ENCODE measurements at places on chromosomes 2 and 18.

GRCh38 chr2:107719836-107720235, 106.9 kb upstream of the RGPD4 start:
- DNase-seq: no peak

DNA sequence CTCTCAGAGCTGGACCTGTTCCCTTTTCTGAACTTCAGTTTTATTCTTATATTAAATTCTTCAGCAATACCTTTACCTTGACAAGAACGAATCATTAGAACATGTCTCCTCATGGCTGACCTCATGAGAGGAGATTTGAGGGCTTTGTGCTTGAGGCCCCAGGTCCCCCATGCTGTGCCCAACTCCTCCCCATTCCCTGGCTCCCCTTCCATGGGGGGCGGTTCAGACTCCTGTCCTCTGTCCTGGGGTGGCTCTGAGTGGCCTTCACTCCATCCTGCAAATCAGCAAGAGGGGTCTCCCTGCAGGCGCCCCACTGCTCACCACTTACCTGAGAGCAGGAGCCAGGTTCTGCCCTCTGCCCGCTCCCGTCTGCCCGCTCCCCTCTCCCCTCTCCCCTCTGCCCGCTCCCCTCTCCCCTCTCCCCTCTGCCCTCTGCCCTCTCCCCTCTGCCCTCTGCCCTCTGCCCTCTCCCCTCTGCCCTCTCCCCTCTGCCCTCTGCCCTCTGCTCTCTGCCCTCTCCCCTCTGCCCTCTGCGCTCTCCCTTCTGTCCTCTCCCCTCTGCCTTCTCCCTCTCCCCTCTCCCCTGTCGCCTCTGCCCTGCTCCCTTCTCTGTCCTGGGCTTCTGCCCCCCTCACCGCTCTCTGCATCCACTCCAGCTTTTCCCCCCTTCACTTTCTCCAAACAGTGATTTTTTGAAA, 98.7 kb upstream of the ALKAL2 start:
- DNase-seq: no peak

- DNase-seq: no peak
Observed at GRCh38 chr18:63619661-63620060, 24.4 kb downstream of the SERPINB4 start.

- no peak for DNase-seq
Observed at GRCh38 chr2:104850361-104851290, 3.3 kb upstream of the POU3F3 start.

- no peak for DNase-seq
Observed at GRCh38 chr18:10476338-10476791, 21.9 kb downstream of the APCDD1 start.

- DNase-seq: no peak
Observed at GRCh38 chr18:59141294-59142068, 1.8 kb downstream of the SEC11C start.

DNA sequence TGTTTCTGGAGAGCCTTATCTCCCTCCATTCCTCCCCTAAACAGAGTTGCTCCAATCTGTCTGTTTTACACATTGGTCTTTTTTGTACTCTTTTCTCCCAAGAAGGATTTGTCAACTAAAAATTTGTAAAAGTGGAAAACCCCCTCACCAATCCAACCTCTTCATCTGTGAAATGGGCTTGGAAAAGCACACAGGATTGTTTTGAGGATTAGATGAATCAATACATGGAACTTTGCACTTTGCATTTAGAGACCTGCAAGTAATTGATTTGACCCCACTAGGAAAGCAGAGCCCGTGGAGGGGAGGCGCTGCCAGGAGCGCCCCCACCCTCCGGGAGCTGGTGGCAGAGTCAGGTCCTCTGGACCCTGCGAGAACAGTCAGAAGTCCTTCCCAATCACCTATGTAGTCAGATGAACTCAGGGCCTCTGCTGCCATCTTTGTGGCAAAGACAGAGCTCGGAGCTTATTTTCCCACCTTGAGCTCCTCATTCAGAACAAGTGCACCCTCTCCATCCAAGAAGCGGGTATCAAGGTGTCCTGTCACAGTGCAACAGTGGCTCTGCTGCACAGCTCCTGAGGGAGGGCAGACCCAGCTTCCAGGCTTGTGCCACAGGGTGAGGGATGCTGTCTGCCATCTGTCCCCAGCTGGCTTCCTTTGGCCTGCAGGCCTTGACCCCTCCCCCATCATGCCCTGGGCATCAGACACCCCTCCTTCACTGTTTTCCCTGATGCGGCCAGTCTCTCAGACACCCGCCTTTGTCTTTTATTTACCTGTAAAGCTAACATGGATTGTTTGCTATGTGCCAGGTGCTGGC, 1.7 kb upstream of the TMEM185B start:
- no peak for DNase-seq

DNA sequence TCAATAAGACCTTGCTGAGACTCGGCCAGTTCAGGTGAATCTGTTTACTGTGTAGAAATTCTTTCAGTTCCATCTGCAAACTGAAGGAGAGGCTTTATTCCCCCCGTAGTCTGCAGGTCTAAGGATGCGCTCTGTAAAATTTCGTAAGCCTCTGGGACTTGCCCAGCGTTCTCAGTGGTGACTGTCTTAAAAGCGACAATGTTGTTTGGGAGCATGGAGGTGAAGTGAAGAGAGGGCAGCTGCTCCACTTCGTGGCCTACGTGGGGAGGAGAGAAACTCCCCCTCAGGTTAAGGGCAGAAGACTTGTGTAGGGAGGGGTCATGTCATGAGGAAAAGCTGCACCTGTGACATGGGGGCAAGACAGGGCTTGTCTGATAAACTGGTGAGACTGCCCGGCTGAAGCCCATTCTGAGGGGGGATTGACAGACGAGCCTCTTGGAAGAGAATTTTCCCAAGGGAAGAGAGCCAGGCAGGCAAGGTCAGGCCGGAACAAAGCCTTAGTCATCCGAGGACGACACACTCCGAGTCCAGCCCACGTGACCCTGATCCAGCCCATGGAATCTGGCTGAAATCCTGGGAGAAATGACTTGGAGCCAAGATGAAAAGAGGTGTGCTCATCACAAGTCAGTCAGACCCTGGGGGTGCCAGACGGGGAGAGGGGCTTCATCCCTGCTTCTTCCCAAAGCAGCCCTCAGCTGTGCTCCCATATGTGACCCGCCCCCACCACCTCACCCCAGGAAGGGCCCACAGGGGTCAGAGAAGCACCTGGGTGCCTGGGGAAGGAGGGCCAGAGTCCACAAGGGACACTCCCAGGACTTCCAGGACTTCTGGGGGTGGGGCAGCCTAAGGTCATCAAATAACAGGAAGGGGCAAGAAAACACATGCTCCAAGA, 88.5 kb upstream of the SH3BP4 start:
- no peak for DNase-seq

DNA sequence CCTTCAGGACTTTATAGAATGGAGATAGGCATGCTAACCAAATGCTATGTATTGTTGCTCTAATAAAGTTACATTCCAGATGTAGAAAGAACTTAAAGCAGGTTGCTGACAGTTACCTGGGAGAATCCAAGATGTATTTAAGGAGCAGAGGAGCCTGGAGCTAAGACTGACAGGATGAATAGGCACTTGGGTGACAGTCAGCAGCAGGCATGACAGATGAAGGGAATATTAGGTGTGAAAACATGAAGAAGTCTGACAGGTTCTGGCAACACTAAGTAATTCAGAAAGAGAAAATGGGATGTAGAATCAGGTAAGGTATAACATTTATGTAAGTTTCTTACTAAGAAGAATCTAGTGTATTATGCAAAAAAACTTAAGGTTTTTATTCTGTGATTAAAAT, 232.0 kb downstream of the DSC3 start:
- DNase-seq: no peak

DNA sequence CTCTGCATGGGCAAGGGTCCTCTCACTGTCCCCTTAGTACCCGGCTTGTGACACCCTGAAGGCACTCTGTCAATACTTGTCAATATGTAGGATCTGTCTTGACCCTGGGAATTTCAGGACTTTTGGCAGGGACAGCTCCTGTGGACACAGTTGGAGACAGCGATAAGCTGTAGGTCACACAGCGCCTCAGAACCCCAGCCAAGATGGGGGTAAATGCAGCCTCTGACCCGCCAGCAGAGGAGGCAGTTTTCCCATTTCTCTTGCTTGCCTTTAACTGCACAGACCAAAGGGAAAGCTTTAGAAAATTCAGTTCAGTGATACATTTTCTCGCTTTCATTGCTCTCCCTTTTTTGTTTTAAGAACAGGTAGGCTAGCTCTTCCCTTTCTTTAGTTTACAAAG, 54.8 kb upstream of the KLHL29 start:
- DNase-seq: no peak

DNA sequence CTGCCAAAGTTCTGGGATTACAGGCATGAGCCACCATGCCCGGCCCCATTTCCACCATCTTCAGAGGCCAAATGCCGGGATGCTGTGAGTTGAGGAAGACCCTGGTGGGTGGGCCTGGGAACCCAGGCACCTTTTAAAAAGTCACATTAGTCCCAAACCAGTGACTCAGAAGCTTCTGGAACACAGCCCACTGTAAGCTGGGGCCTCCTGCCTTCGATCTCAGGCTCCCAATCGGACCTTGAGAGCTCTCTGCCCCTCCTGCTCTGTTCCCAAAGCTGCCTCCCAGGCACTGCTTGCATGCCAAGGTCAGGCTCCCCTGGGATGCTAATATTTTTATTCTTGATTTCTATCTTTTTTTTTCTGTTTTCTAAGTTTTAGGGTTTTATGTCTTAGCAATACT, 4.2 kb downstream of the ADCY3 start:
- DNase-seq: no peak

DNA sequence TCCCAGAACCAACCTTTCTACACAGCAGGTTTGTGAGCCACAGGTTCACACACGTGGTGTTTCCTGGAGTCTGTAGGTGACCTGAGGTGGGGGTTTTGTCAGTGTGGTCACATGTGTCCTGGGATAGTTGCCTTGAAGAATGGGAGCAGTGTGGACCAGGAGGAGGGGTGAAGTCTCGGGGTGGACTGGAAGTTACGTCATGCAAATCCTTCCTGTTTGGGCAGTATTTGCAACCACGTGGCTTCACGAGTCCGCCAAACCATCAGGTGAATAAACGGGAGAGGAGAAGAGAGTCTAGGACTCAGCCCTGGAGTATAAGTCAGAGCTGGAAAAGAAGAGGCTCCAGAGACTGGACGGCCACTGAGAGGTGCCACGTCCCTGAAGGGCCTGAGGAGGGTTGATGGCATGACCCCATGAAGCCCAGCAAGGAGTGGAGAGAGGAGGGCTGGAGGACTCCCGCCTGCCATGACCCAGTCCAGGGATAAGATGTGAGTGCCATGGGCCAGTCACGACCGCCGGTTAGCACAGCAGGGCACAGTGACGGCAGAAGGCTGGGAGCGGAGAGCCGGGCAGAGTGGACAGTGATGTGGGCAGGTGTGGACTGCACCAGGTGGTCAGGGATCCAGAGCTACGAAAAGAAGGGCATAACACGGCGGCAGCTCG, 16.5 kb downstream of the LPIN1 start:
- DNase-seq: no peak

DNA sequence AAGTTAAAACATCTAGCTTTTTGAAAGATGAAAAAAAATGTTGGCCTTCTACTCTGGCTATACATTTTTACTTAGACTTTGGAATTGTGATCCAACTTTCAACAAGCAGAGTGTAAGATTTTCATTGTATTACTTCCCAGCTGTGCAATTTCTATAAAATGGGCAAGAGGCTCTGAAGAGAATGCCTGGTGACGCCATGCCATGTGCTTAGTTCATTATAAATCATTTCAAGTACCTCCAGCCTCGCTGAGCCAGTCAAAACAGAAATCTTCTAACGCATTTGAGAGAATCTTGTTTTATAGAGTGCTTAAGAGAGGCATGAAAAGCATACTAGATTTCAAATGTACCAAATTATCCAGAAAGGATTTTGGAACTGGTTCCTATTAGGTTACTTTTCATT, 10.1 kb upstream of the STK17B start:
- DNase-seq: no peak

DNA sequence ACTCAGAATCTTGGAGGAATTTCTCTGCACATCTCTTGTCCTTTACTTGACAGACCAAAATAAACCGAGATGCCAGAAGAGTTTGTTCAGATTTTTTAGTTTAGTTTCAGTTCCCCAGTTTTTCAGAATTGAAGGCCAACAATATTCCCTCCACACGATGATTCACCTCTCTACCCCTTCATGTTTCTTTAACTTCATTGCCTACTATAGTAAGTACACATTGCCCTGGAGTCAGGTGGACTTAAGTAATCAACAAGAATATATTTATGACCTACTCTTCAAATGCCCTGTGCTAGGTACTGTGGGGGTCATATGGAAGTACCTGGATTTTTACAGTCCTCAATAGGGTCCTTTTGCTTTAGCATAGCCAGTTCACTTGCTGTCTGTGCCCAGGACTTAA, 79.6 kb upstream of the CTLA4 start:
- no peak for DNase-seq

GRCh38 chr2:42794271-42795046, 2.1 kb upstream of the HAAO start:
- no peak for DNase-seq

- DNase-seq: no peak
Observed at GRCh38 chr2:222656526-222657446, 894 bp upstream of the FARSB start.

DNA sequence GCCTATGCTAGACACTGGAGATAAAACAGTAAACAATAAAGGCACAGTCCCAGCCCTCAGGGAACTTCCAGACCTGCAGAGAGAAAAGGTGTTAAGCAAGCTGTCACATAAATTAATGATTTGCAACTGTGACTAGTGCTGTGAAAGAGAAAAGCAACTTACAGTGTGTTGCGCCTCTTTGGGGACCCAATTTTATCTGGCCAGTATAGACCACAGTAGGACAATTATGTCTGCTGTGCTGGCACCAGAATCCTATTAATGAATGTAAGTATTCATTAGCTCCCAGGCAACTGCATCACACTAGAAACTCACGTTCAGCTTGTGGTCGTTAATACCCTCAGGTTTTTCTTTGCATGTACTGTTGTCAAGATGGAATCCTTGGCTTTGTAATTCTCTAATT, 55.3 kb upstream of the CHST9 start:
- no peak for DNase-seq

- DNase-seq: no peak
Observed at GRCh38 chr2:26874514-26874913, 26.6 kb downstream of the DPYSL5 start.

DNA sequence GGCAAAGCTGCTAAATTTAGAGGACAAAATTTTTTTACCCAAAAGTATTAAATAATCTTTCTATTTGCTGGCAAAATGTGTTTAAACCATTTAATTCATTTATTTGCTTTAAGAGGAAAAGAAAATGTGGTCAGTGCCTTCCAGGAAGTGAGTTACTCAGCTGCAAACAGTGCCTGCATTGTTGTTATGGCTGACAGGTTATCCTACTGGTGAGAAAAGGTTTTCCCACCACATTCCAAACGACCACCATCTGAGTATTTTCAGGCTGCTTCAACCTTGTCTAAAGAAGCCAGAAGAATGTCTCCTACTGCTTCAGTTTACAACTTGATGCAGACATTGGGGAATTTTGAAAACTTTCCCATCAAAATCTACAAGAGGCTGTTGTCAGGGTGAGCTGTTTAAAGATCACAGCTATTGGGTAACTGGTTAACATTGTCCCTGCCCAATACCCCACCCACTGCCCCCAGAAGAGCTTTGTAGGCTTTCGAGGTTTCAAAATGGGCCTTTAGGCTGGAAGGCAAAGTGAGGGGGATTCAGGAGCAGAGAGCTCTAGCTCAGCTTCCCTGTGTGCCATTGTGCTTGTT, 461.3 kb upstream of the FANCL start:
- DNase-seq: no peak
